ENCODE measurements at places on chromosomes 4 and X.

DNA sequence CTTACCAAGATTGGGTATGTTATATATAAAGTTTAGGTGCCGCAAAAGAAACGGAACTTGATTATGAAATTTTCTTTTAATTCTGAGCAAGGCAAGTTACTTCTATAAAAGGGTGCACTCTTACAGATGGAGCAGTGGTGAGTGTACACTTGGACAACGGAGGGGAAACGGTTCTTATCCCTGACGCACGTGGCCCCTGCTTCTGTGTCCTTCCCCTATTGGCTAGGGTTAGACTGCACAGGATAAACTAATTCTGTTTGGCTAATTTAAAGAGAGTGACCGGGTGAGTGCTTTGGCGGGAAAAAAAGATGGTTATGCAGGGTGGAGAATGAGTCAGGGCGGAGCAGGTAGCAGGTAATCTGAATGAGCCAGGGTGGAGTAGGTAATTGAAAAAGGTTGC lies 149.5 kb downstream of the GC start:
- DNase-seq = no peak

- no peak for DNase-seq
These were observed 673.6 kb upstream of the TENM3 start for GRCh38 chr4:181569553-181569952.

GRCh38 chr4:176207839-176208238 lies 12.5 kb upstream of the SPATA4 start:
- no peak for DNase-seq

DNA sequence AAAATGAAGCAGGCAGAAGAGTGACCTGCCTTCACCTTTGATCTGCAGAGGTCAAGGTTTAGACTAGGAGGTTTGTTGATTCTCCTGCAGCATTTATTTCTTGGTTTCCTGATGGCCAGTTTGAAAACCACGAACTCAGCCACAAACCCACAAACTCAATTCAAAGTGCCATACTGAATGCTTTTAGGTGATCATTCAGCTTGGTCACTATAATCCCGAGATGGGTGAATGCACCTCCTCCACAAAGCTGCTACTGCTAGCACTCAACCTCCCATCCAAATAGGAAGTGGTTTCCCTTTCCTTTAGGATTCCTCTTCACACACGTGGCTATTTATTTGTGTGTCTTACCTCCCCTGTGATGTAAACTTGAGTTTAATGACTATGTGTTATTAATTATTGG lies 225.2 kb downstream of the MID1 start:
- no peak for DNase-seq

DNA sequence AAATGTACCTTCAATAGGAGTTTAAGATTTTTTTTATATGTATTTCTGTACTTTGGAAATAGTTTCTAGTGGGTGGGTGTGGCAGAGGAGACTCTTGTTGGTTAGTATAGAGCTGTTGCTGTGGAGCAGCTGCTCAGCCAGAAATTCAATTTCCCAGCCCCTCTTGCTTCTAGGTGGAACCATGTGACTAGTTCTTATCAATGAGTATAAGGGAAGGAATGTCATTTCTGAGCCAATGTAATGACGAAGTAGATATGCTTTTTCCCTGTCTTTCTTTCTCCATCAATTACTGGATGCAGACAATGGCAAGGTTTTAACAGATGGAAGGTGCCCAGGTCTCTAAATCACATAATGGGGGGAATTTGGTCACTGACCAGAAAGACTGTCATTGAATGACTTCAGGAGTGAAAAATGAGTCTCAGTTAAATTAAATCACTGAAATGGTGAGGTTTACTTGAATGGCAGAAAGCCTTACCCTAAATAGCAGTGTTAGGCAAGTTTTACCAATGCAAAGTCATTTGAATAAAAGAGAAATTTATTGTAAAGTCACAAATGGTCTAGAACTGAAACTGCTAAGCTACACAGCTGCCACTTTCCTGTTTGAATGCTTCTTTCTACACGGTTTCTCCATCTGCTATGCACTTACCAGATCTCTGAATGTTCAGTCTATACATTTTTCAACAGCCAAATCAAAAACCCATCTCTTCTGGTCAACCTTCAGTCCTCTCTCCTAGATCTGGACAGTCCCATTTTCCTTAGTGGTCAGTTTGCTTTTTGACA lies 795.4 kb upstream of the MAGEB2 start:
- no peak for DNase-seq

DNA sequence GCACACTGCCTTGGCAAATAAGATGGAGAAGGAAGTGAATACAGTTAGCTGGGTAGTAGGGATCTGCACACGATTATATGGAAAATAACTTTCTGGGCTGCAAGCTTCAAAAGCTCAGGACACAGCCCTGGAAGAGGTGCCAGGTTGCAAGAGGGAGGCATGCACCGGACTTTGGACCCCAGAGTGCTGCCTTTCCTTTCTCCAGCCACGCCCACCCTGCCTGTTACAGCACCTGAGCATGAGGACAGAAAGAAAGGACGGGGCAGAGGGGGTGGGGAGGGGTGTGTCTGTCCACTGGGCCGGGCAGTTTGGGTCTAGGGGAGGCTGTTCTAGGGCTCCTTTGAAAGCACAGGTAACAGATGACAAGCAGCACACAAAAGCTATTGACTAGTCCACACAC lies 152.8 kb downstream of the ENPP6 start:
- no peak for DNase-seq

GRCh38 chr4:3384391-3384770 lies 57.4 kb upstream of the HGFAC start:
- no peak for DNase-seq

DNA sequence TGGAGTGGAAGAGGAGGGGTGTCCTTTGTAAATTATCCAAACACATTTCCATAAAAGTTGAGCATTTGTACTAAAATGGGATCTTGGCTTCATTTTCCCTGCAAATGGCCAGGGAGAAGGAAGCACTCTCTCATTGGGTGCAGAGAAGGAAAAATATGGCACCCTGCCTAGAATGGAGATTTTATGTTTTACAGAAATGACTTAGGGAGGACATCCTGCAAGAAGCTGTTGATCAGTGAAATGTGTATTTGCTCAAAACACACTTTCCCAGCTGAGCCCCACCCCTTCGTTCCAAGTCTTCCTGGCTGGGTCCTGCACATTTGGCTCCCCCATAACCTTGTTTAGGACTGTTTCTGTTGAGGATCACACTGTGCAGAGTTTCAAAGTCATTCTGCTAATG lies 213.5 kb upstream of the TAPT1 start:
- DNase-seq = no peak

GRCh38 chrX:133215017-133215416 lies 3.1 kb downstream of the TFDP3 start:
- no peak for DNase-seq

DNA sequence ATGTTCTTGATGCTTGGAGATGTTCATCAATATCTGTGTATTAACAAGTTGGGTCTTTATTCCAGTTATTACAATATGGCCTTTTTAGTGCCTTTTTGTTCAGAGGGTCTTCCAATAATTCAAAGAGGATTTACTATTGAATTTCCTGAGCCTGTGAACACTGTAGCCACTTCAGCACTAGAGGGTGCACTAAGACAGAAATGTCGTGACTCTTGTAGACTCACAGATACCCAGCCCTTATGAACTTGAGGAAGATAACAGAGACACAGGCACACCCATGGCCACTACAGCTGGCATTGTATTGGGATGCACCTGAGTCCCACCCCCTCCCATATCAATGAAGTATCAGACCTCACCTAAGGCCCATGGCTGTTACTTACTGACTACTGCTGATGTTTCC lies 54.4 kb upstream of the ACTRT1 start:
- no peak for DNase-seq

DNA sequence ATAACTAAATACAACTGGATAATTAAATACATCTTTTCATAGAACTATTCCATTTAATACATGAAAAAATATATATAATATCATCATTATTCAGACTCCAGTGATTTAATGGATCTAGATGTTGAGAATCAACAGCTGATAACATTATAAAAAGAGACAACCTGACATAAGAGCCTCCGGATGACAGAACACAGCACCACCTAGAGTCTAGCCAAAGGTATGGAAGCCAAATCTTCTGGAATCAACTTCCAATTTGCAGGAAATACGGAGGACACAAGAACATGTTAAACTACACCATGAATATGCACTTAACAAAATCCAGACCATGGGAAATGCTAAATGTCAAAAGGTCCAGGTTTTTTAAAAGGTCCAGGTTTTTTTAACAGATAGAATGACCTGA lies 55.0 kb downstream of the LRBA start:
- no peak for DNase-seq

- no peak for DNase-seq
These were observed 36.3 kb downstream of the ATXN3L start for GRCh38 chrX:13283512-13283911.

DNA sequence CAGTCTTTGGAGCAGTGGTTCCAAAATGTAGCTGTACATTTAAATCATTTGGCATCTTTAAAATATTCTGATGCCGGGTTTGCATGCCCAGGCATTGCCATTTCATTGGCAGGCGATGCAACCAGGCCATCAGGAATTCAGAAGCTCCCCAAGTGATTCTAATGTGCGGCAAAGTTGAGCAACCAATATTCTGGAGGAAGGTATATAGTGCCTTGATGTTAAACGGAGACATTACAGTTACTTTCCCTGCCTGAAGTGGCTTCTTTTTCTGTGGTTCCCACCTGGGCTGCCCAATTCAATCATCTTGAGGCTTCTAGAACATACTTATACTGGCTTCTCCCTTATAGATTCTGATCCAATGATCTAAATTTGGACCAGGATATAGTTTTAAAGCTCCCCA lies 68.7 kb upstream of the PGM2 start:
- no peak for DNase-seq

GRCh38 chrX:68941385-68941952 lies 112.6 kb downstream of the EFNB1 start:
- no peak for DNase-seq

GRCh38 chrX:45775468-45775867 lies 574.8 kb upstream of the DIPK2B start:
- DNase-seq = no peak

GRCh38 chr4:145552181-145552822 lies 66.9 kb upstream of the MMAA start:
- no peak for DNase-seq

DNA sequence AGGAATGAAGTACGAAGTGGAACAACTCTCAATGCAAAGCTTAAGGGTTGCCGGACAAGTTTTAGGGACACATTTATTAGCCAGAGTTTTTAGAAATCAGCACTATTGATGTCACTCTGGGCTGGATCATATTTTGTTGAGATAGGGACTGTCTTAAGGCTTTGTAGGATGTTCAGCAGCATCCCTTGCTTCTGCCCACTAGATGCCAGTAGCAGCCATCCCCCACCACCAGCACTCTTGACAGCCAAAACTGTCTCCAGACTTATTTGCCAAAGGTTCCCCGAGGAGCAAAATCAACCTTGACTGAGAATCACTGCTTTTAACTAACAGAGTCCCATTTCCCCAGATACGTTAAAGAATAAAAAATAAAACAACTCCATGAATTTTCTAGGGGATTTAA lies 1497.3 kb downstream of the STIM2 start:
- DNase-seq = no peak

DNA sequence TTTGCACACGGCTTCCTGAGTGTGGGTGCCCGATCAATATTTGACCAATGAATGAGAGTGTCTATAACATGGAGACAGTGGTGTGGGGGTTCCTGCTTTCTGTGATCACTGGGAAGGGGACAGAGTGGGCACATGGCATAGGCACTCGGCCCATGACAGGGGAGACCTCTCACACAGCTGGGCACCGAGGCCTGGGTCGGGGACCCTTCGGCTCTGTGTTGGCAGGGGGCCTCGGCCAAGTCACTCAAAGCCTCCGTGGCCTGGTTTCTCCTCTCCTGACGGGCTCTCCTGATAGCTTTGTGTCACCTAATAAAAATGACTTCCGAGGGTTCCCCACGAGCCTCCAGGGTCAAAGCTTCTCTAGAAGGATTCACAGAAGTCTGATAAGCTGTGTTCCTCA lies 43.9 kb upstream of the PSAPL1 start:
- no peak for DNase-seq

DNA sequence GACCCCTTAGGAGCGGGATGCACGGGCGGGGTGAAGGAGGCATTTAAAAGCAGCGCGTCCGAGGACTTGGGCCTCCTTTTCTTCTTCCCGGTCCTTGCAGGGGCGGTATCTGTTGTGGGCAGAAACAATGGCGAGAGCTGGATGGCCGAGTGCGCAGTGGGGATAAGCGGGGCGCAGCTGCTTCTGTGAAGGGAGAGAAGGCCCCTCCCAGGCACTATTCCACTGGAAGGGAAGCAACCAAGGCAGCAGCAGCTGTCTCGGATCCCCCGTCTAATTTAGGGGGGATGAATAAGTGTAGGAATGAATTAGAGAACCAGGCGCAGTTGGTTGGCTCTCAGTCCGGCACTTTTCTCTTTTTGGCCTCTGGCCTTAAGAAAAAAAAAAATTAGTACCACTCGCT lies 995 bp downstream of the SMARCA5 start:
- peak; percentile 6 for DNase-seq

- DNase-seq = no peak
These were observed 19.3 kb downstream of the SRD5A3 start for GRCh38 chr4:55365345-55365728.

DNA sequence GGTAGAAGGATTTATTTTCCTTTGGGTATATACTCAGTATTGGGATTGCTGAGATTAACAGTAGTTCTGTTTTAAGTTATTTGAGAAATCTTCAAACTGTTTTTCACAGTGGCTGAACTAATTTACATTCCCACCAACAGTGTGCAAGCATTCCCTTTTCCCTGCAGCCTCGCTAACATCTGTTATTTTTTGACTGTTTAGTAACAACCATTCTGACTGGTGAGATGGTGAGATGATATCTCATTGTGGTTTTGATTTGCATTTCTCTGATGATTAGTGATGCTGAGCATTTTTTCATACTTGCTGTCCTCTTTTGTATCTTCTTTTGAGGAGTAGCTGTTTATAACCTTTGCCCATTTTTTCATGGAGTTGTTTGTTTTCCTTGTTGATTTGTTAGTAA lies 457.8 kb downstream of the TRAM1L1 start:
- no peak for DNase-seq

DNA sequence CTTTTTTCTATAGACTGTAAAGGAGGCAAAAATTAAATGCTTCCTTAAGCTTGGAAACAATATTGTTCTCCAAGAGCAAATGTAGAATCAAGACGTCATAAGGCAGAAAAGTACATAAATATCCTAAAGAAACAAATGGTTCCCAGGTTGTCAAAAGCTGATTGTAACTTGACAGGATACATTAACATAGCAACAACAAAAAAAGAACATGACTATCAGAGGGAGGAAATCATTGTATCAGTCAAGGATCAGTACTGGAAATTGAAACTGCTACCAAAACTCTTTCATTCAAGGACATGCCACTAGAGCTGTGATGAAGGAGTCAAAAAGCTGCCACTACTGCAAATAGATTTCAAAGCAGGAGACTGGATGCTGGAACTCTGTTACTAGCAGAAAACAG lies 168.3 kb downstream of the BTC start:
- no peak for DNase-seq

DNA sequence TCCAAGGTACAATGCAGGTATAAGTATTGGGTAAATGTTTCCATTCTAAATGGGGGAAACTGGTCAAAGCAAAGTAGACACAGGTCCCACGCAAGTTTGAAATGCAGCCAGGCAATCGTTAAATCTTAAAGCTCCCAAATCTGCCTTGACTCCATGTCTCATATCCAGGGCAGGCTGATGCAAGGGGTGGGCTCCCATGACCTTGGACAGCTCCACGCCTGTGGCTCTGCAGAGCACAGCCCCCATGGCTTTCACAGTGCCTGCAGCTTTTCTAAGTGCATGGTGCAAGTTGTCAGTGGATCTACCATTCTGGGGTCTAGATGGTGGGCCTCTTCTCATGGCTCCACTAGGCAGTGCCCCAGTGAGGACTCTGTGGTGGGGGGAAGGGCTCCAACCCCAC lies 436.4 kb downstream of the DMD start:
- DNase-seq = no peak

All from stimulated activated CD4-positive, alpha-beta T cell treated with anti-CD3 and anti-CD28 coated beads, TNF-alpha, amount 100 ng/mL, for 48 hours (primary cell).